Foreskin fibroblast (primary cell): ENCODE measurements at places on chromosomes 7 and 10.
A peak's percentile ranks its signal among the peaks of the same experiment; 100 is the strongest.

DNA sequence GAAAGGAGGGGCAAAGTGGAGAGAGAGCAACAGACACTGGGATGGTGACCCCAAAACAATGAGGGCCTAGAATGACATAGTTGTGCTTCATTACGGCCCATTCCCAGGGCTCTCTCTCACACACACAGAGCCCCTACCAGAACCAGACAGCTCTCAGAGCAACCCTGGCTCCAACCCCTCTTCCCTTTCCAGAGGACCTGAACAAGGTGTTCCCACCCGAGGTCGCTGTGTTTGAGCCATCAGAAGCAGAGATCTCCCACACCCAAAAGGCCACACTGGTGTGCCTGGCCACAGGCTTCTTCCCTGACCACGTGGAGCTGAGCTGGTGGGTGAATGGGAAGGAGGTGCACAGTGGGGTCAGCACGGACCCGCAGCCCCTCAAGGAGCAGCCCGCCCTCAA lies 20.7 kb downstream of the PRSS2 start:
- DNase-seq, result no peak

DNA sequence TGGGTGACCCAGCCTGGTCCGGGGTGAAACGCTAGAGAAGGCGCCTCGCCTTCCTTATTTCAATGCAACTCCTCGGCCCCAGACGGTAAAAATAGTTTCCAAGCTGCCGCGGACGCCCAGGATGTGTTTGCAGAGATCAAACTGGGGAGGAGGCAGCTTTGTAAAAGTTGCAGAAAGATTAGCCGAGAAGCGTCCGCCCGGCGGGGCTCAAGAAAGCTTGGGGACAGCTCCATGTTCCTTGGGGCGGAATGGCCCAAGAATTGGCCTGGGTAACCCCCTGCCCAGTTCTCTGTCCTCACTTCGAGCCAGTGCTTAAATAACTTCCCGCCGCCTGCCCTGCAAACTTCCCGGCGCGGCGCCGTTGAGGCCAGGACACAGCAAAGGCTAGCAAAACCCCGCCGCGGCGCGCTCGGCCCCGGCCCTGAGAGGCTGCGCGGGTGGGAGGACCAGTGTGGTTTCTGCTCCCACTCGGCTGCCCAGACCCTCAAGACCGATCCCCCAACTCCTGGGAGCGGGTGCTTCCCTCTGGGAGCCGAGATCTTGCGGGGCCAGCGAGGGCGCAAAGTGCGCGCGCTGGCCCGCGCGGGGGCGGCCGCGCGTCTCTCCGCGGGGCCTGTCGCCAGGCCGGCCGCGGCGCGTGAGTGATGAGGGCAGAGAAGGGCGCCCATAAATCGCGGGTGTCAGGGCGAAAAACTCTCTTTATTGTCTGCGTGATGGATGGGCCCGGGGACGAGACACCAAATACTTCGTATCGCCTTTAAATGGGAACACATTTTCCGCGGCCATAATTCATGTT lies 6.3 kb upstream of the ZNF503 start:
- DNase-seq, result no peak

DNA sequence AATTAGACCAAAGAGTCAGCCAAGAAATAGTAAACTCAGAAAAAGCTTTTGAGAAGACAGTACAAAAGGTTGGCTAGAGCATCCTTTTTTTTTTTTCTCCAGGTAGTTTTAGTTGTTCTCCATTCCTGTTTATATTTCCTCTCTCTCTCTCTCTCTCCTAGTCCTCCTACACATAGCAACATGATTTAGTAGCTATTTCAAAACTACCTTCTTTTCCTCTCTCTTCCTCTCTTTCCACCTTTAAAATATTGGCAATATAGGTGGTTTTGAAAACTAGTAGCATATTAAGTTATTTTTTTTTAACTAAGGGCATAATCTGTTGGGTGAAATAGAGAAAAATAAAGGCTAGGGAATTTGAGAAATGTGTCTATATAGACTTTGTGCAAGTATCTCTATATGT lies 5.0 kb downstream of the SKIDA1 start:
- DNase-seq, result no peak

- no peak for DNase-seq
Observed at GRCh38 chr7:113307147-113307546, 188.8 kb upstream of the SMIM30 start.

GRCh38 chr10:63829573-63830149 lies 308.5 kb downstream of the REEP3 start:
- no peak for DNase-seq

DNA sequence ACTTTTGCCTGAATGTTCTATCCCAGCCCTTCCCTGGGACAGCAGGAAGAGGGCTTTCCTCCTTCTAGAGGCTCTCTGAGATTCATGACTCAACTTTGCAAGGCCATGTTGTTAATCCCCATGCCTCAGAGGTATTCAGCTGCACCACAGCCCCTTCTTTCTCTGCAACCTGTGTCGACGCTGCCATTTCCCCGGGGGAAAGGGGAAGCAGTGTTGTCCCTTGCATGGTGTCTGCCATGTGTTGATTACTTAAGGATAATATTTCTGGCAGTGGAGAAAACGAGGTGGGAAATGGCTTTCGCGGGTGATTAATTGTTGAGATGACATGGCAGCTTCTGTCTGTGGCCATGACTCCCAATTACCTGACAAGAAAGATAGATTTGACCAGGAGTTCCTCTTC lies 133.1 kb downstream of the SORCS3 start:
- DNase-seq, result no peak

DNA sequence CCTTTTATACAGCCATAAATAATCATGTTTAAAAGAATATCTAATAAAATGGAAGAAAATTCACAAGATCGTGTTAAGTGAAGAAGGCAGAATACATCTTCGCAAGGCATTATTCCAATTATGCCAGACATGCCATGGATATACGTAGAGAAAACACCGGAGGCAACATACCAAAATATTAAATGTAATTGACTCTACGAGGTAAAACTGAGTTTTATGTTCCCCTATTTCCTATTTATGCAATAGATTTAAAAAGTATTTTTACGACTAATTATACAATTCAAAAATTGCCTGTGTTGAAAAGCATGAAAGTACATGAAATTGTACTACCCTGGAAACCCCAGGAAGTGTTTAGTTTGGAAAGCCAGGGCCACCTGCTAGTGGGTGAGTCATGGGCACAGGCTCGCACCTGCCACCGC lies 936 bp upstream of the REPIN1 start:
- no peak for DNase-seq

- no peak for DNase-seq
Observed at GRCh38 chr10:112333452-112333851, 40.5 kb upstream of the ACSL5 start.

DNA sequence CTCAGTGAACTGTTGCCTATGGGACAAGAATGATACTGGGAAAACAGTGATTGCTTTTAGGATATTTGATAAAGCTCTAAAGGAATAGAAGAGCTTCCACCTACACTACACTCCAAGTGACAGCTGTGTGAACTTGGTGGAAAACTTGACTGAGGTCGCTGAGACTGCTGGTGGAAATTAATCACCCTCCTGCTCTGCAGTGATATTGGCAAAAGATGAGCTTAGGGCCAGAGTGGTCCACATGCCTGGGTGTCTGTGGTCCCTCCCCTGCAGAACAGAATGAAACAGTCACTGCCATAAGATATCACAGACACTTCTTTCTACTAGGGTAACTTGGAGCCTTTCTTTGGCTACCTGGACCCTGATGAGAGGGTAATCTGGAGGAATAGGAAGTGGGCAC lies 382.1 kb upstream of the GALNT17 start:
- DNase-seq, result no peak

- no peak for DNase-seq
Observed at GRCh38 chr7:44144968-44145478, 3.9 kb upstream of the MYL7 start.

GRCh38 chr7:79949778-79950177 lies 184.9 kb upstream of the GNAI1 start:
- no peak for DNase-seq

DNA sequence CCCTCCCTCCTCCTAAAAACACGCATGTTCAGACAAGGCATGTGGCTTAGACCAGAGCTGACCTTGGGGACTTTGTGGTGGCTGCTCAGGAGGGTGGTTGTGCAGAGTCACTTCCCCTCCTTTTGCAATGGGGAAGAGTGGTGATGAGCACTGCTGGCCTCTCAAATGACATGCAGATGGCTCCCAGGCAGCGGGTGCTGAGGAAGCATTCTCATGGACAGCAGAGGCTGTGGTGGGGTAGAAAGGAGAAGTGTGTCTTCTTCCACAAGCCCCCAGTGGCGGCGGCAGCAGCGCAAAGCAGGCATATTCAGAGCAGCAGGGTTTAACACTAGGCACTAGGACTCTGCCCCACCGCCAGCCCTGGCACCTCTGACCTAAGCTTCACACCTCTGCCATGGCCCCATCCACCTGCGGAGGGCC lies 105.9 kb upstream of the ANLN start:
- DNase-seq, result peak; percentile 35

DNA sequence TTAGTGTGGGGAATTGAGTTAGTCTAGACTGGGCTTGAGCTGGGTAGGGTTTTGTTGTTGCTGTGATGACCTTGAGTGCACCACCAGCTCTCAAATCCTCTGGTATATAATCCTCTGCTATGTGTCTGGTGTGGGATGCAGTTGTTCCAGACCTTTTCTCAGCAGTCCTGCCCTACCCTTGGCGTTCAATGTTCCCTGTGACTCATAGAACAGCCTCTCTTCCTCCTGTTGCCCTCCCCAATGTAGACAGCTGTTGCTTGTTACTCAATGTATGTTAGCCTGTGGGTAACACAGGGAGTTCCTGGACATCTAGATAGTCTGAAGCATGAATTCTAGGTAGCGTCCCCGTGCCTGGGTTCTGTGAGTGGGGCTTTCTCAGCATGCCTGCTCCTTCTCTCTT lies 19.8 kb downstream of the ACBD7 start:
- DNase-seq, result peak; percentile 56

DNA sequence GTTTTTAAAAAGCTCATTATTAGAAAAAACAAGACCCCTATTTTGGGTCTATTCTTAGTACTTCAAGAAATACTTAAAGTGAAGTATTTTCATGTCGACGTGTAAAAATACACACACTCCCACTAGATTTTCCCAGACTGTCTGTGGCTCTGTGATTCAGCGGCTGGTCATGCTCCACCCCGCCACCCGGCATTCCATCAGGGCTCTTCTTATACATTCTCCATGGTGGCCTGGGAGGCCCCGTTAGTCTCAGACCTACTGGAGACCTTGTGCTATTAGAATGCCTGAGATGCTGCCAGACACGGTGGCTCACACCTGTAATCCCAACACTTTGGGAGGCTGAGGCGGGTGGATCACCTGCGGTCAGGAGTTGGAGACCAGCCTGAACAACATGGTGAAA lies 13.1 kb downstream of the TECPR1 start:
- no peak for DNase-seq

- DNase-seq, result peak; percentile 57
Observed at GRCh38 chr10:21078410-21079329, 181.6 kb upstream of the NEBL start.

DNA sequence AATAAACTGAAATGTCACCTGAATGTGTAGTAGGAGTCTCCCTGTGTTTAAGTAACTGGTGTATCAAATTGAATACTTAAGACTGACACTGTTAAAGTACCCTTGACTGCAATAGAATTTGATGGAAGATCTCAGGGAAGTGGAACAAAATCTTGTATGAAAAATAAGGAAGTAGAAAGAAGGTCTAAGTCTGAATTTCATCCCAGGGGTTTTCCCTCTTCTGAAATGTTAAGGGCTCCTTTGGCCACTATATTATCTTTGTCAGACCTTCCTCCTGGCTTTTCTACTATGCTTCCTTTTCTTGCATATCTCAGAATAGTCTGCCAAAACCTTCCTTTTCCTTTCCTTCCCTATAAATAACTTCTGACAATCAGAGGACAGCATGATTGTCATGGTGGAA lies 59.6 kb downstream of the BLNK start:
- DNase-seq, result no peak

- no peak for DNase-seq
Observed at GRCh38 chr10:20380401-20380800, 516.7 kb downstream of the NEBL start.

DNA sequence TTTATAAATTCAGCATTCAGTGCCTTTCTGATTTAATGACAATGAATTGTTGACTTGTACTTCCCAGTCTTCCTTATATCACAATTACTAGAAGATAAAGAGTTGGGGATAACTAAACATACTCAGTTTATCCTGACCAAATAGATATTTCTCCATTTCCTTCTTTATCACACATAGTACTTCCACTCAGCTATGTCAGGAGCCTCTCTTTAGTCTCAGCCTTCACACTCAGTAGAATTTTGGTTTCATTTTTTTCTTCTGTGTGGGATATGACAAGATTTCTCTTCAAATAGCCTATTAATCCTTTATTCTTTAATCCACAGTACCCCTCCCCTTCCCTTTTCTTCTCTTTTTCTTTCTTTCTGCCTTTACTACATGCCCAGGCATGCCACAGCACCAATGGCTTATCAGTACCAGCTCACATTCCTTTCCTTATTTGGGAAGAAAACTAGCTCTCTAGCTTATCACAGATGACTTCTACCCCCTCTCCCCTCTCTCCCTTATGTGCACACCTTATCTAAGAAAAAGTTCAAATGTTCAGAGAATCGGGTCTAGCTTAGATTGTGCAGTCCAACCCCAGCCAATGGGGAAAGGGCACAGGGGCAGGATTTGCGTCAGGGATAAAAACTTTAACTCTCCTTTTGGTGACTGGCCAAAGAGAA lies 109.0 kb downstream of the PHF14 start:
- DNase-seq, result no peak

DNA sequence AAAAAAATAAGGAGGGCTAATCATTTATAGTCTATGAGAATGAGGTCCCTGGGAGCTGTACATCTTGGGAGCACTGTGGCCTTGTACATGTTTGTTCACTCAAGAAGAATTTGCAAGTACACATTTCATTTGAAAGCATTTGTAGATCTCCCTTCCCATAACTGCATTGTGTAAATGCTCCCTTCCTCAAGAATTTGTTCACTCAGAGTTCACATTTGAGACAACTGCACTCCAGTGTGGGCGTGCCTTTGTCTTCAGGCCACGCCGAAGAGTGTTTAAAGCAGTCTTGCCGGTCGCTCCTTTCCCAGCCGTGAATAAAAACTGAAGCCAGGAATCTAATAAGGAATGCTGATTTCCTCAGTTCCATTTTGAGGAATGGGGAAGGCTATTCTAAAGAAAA lies 291.1 kb upstream of the LYZL1 start:
- no peak for DNase-seq

GRCh38 chr10:1374511-1375345 lies 318.5 kb downstream of the WDR37 start:
- DNase-seq, result no peak

GRCh38 chr10:122164815-122165483 lies 106.1 kb upstream of the BTBD16 start:
- DNase-seq, result no peak

- no peak for DNase-seq
Observed at GRCh38 chr7:67496589-67496988, 500.0 kb downstream of the TYW1 start.
